Hepatic stellate cell (primary cell): ENCODE measurements at places on chromosomes 1 and 21.

- no peak for DNase-seq
Measured at GRCh38 chr1:167064621-167065020, 25.6 kb downstream of the GPA33 start.

GRCh38 chr1:43021547-43022474, 63.1 kb upstream of the SLC2A1 start:
- DNase-seq, result no peak

DNA sequence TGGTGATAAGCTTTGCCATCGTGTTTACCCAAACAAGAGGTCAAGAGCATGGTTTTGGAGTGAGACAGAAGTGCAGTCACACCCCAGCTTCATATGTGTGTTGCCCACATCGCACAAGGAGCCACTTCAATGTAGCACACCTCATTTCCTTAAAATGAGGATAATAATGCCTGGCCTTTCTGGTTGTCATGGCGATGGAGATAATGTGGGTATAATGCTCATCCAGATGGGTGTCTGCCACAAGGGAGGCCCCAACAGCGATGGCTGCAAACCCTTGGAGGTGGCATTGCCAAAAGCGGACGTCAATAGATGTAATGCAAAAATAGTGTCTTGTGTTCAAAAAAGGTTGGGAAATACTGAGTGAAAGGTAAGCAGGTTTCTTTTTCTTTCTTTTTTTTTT, 83.1 kb upstream of the AJAP1 start:
- DNase-seq, result no peak

DNA sequence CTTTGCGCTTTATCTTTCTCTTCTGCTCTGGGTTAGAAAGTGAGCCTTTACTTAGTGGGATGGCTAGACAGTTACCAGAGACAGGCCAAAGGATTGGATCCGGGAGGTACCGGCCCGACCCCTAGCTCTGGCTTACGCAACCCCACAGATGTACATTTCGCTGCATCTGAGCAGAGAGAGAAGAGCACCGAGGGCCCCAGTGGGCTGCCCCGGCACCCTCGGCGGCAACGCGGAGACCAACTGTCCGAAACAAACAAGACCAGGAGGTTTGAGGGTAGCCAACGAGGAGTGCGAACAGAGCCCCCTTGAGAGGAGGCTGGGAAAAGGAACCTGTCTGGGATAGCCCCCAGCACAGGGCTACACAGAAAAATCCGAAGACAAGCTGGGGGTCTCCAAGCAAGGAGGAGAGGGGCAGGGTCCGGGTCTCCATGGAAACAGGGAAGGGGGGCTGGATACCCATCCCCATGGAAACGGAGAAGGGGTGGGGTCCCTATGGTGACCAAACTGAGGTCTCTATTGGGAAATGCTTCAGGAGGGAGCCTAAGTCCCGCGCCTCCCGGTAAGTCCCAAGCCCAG, 373 bp downstream of the MTF1 start:
- DNase-seq, result peak; percentile 48

- no peak for DNase-seq
Measured at GRCh38 chr1:26078286-26079177, 11.1 kb upstream of the TRIM63 start.

- DNase-seq, result no peak
Measured at GRCh38 chr1:47562799-47563198, 125.0 kb downstream of the FOXD2 start.

DNA sequence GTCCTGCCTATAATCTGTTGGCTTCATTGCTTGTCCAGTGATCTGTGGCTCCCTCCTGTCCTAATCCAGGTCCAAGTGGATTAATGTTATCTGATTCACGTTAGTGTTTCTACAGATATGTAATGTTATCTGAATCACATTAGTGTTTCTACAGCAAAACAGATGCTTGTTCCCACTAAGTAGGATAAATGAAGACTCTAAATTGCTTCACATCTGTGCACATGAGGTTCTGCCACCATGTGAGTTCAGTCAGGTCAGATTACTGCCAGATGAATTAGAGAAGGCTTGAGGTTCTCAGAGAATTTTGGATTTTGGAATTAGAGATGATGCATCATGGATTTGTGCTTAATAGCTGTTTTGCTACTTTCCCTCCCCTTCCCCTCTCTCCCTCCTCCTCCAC, 13.2 kb downstream of the DISC1 start:
- DNase-seq, result no peak

GRCh38 chr1:246063013-246063616, 444.0 kb downstream of the SMYD3 start:
- no peak for DNase-seq

GRCh38 chr1:175978476-175978875, 228.6 kb downstream of the COP1 start:
- DNase-seq, result no peak

DNA sequence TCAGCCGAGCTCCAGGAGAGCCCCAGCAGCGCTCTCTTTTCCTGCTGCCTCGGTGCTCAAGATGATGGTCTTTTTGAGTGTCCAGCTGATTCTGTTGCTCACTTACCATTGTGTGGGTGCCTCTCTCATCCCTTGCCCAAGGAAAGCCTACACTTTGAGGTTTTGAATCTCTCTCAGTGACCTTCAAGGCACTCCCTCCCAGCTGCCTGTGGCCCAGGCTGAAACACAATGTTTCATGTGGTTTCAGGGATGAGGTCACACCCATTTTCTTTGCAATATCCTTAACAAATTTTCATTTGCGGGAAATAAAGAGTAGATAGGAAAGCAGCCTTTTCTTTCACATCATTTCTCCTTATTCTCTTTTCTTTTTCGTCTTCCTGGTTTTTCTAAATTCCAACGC, 12.6 kb upstream of the MRPS14 start:
- no peak for DNase-seq

DNA sequence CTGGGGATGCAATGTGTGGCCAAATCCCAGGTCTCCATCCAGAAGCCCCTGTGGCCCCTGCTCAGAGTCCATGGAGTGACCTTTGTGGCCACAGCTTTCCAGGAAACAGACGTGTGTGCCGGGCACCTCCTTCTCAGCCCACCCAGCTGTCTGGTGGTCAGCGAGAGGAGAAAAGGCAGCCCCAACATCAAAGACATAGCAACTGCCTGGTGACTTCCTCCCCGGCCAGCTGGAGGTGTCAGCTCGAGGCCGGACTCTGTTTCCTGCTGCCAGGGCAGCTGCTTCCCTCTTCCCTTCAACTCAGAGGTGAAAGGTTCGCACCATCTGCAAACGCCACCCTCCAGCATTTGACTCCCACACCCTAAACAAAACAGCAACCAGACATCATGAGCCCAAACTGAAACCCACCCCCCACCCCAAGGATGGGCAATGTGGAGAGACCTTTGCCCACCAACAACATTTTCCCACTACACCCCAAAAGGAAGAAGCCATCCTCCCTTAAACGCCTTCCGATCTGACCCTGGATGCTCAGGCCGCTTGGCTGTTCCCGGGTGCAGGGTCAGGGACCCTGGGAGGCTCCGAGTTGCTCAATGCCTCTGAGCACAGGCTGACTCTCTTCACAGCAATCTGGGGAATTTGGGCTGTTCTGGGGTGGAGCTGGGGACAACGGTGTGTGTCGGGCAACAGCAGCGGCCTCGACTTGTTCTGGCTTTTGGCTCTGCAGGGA, 162.3 kb downstream of the PSMG1 start:
- peak; percentile 55 for DNase-seq
